ENCODE measurements at places on chromosomes 6 and 20.

DNA sequence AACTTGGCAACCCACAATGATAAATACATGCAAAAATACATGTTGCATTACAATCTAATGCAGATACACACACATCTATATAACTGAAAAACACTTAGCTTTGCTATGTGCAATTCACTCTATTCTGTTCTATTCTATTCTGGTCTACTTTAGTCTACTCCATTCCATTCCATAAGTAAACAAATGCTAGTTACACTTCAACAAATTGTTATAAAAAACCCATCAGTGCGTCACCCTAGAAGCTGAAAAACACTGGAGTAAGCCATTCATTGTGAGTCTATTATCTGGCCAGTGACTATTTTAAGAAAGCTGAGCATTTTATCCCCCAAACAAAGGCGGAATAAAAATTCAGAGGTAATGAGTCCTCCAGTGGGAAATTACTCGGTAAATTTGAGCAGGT lies 315.7 kb upstream of the EPHA7 start:
- DNase-seq, result no peak

DNA sequence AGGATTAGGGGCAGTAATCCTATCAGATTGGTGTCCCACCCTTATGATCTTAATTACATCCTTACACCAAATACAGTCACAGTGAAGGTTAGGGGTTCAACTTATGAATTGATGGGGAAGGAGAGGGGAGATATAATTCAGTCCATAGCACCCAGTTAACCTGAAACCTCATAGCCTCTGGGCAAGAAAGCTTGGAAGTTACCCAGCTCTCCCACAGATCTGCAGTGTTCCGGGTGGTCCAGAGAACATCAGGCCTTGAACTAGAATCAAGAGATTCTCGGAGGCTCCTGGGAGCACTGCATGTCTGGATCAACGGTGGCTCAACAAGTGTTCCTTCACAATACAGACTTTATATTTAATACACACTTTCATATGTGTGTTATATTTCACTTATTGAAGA lies 392.6 kb upstream of the MARCKS start:
- DNase-seq, result no peak

- DNase-seq, result no peak
Measured at GRCh38 chr20:3156811-3157619, 2.6 kb downstream of the FASTKD5 start.

DNA sequence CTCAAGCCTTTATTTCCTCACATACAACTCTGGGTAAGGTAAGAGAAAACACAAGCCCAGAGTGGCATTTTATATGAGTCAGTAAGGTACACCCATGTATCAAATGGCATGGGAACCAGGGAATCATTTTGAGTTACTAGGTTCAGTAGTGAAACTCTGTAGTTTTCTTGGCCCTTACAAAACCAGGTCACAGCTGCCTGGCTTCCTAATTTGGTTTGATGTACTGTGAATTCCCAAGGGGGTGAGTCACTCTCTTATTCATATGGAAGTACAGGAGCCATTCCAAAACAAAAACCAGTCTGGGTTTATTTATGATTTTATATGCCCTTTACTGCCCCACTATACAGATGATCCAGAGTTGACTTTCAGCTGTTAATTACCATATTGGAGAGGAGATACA lies 70.7 kb downstream of the PDE7B start:
- no peak for DNase-seq

GRCh38 chr6:85428486-85428885 lies 21.4 kb upstream of the NT5E start:
- no peak for DNase-seq

Data from 8988T (cell line).